NCI-H1417 treated with DMSO at 0.1 percent for 48 hours (cell line): ENCODE measurements at places on chromosomes 11 and 22.

GRCh38 chr11:94675239-94675638 is 92.9 kb upstream of the AMOTL1 start:
- DNase-seq = no peak

DNA sequence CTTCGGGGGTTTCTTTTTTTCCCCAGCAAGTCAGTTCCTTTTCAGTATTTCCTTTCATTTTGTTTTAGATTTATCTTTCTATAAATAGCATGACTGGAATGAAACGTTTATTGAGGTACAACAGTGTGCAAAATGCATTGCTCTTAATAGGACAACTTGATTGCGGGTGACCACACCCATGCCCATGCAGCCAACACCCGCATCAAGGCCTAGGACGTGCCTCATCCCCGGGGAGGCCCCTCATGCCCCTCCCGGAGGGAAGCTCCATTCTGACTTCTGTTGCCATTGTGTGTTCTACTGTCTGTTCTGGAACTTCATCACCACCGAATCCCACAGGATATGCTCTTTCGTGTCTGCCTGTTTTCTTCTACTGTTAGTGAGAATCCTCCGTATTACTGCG is 82.2 kb downstream of the RPS6KA4 start:
- no peak for DNase-seq

DNA sequence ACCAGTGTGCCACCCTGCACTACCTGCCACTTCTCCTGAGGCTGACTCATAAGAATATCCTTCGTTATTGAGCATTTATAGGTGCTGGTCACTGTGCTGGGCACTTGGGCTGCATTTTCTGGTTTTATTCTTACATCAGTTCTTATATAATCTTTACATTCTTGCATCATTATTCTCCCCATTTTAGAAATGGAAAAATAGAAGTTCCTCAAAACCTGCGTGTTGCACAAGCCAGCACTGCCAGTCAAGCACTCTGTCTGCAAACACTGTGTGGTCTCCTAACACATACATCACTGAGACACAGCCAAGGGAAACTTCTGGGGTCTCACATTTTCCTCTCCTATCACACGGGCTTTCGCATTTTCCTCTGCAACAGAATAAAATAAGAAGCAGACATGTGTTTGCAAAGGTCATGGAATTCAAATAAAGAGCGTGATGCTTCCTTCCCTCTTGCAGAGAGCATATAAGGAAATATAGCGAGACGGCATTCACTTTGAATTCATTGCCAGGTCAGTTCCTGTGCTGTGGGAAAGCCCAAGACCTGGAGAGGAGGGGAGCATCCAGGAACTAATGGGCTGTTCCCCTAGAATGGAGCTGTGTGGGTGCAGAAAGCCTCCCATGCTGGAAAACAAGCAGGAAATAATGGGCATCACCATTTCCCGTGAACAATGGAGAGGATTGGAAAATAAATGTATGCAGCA is 73.9 kb upstream of the SEZ6L start:
- DNase-seq = no peak

GRCh38 chr11:18014876-18015275 is 2.0 kb upstream of the SERGEF start:
- DNase-seq = no peak

- DNase-seq = no peak
Measured at GRCh38 chr11:60899046-60899936, 7.1 kb downstream of the PRPF19 start.

GRCh38 chr11:25766332-25767015 is 565.5 kb upstream of the ANO3 start:
- DNase-seq = no peak

- no peak for DNase-seq
Measured at GRCh38 chr11:1470681-1471611, 15.6 kb downstream of the MOB2 start.
